ENCODE measurements at places on chromosomes 11 and 22.

GRCh38 chr22:35522225-35523149 is 18.1 kb upstream of the RASD2 start:
- no peak for DNase-seq

DNA sequence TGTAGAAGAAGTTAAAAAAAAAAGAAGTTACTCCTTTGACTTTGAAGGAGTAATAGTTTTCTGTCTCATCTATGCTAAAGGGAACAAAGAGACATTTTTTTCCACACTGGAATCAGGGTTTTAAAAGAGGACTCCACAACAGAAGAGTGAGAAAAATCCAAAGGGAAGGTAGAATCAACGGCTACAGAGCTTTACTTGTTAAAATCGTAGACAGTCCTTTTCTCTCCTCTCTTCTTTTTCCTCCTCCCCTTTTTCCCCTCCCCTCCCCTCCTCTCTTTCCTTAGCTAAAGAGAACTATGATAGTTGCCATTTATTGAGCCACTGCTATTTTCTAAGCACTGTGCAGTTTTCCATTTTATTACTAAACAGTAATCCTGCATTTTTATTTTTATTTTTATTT is 29.2 kb downstream of the DDIAS start:
- DNase-seq: no peak

DNA sequence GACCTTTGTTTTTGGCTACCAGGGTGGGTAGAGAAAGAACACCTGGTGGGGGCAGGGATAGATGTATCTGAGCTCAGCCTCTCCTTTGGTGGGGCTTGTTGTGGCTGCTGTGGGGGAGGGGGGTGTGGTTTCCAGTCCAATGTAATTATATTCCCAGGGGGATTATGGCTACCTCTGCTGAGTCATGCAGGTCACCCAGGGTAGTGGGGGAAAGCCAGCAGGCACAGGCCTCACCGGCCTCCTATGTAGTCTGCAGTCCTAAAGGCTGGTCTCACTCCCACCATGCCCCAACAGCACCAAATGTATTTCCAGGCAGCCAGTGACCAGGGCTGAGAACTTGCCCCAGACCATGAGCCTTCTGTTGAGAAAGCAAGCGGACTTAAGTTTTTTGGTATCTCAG is 119.6 kb downstream of the DYNC2H1 start:
- no peak for DNase-seq

DNA sequence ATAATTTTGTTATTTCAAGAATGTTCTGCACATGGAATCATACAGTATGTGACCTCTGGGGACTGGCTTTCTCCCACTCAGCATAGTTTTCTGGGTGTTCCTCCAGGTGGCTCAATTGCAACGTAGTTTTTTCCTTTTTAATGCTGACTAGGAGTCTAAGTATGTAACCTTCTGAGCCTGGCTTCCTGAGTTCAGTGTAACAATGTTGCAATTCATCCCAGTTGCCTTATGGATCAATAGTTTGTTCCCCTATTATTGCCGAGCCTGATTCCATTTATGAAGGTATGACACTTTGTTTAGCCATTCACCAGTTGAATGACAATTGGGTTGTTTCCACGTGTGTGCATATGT is 128.3 kb downstream of the CRYBB2 start:
- no peak for DNase-seq

DNA sequence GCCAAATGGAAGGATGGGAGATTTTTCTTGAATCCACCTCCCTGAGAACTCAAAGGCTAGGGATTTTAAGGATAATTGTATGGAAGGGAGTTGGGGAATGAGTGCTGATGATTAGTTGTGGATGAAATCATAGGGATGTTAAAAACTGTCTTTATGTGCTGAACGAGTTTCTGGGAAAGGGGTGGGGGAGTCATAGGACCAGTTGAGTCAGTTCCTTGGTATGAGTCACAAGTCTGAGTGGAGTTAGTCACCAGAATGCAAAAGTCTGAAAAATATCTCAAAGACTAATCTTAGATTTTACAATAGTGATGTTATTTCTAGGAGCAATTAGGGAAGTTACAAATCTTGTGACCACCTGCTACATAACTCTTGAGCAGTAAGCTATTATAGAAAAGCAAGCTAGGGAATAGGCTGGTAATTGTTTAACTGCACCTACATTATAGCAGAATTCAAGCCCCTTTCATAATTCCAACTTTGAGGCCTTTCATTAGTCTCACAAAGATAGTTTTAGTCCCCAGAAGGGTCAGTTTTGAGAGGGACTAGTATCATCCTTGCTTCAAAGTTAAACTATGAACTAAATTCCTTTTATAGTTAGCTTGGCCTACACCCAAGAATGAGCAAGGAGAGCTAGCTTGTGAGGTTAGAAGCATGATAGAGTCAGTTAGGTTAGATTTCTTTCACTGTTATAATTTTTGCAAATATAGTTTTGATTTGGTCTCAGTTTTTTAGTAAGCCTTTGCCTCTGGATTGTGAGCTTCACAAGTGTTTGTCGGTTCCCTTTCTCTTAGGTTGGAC is 668.0 kb downstream of the ETS1 start:
- DNase-seq: no peak
